ENCODE measurements at places on chromosomes 12 and 14.
A peak's percentile ranks its signal among the peaks of the same experiment; 100 is the strongest.

DNA sequence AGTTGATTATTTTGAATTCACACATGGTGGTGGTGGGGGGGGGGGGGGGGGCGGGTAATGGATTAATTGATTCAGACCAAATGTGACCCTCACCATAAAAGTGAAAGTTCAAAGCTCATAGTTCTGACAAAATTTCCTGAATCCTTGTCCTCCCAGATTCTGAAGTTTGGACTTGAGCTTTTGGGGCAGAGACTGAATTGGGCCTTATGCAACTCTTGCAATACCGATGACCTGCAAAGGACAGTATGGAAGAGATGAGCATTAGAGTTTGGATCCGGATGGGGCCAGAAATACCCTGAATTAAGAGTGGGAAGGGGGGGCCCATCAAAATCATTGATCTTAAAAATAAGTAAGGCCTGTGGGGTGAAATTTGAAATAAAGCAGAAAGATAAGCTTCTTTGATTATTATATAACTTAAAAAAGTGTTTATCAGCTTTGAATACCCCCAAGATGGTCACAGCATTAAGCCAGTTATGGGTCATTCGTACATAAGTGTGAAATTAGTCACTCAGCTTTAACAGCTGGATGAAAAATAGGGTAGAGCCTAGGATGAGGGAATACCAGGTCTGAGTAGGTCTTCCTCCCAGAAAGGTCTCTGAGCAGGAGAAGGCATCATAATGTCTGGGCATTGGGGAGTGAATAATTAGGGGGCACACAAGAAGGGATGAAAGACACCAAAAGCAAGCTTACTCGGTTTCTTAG lies 2.1 kb upstream of the PYGL start:
- DNase-seq = no peak

- no peak for DNase-seq
Observed at GRCh38 chr14:29144621-29145020, 378.0 kb downstream of the FOXG1 start.

GRCh38 chr12:127150479-127150878 lies 1116.5 kb upstream of the TMEM132C start:
- no peak for DNase-seq

GRCh38 chr12:103751171-103751570 lies 89.9 kb downstream of the NT5DC3 start:
- DNase-seq = no peak

DNA sequence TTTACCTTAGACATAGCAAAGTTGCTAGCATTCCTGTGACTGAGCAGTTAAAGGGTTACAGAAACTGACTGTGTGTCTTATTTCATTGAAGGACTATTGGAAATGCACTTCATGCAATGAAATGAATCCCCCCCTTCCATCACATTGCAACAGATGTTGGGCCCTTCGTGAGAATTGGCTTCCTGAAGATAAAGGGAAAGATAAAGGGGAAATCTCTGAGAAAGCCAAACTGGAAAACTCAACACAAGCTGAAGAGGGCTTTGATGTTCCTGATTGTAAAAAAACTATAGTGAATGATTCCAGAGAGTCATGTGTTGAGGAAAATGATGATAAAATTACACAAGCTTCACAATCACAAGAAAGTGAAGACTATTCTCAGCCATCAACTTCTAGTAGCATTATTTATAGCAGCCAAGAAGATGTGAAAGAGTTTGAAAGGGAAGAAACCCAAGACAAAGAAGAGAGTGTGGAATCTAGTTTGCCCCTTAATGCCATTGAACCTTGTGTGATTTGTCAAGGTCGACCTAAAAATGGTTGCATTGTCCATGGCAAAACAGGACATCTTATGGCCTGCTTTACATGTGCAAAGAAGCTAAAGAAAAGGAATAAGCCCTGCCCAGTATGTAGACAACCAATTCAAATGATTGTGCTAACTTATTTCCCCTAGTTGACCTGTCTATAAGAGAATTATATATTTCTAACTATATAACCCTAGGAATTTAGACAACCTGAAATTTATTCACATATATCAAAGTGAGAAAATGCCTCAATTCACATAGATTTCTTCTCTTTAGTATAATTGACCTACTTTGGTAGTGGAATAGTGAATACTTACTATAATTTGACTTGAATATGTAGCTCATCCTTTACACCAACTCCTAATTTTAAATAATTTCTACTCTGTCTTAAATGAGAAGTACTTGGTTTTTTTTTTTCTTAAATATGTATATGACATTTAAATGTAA lies 31.5 kb downstream of the MDM2 start:
- DNase-seq = no peak

- peak; percentile 52 for DNase-seq
Observed at GRCh38 chr12:89245090-89245489, 107.2 kb downstream of the DUSP6 start.

DNA sequence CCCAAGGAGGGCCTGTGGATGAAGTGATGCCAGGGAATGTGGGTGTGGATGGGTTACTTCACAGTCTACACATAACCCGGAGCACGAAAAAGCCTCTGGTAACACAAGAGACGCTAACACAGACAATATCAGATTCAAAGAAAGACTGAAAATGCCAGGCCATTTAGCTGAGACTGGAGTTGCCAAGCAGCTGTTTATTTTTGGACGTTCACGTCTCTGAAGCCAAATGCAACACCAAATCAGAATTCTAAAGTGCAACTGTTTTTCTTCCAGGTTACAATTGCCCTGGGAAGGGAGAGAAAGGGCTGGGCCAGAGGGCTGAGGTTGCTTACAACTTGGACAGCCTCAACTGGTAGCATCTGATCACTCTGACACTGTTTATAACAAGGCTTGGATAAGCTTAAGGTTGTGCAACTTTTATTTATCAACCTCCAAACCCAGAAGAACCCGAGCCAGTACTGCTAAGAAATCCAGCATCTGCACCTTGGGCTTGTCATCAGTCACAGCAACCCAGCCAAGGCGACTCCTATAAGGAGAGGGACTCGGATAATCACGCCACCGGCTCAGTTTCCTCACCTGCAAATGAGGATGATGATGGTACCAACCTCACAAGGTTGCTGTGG lies 24.8 kb downstream of the NUAK1 start:
- DNase-seq = no peak

DNA sequence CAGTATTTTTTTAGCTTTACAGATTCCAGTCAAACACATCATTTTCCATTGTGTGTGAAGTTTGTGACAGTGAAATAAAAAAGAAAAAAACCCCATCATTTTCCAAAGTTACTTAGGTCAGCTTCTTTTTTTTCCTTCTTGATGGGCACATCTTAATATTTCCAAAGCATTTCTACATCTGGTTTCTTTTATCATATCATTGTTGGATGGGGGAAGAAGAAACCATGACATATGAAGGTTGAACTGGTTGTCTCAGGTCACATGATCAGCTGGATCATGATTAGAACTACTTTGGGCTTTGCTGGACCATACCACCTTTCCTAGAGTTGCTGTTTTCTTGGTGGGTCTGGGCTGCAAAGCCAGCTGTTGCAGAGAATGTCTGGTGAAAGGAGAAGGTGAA lies 59.8 kb downstream of the FOS start:
- no peak for DNase-seq

DNA sequence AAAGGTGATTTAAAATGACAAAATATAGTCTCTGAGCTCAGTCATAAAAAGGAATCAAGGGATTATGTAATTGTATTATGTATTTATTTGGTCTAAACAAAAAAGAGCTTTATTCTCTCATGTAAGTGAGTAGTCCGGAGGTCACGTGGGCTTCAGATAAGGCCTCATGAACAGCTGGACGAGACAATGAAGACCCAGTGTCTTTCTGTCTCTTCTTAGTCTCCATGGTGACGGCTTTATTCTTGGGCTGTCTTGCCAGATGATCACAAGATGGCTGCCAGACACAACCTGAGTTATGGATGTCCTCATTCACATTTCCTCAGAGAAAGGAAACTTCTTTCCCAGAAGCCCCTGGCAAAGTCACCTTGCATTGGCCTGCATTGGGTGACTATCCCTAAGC lies 98.6 kb downstream of the ARF6 start:
- DNase-seq = no peak

- no peak for DNase-seq
Observed at GRCh38 chr14:101137234-101137633, 233.7 kb upstream of the RTL1 start.

DNA sequence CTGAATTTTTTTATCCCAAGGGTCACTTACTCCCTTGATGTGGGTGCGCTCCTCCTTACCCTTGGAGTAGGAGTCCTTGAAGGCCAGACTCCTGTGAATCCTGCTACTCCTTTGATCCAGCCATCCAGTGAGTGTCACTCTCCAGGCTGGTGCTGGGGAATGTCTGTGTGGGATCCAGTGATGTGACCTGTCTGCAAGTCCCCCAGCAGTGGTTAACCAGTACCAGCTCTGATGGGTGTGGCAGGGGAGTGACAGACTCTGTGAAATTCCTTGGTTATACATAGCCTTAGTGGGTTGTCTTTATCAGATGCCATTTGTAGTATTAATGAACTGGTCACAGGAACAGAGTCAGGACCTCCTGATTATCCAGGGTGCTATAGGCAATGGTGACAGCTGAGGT lies 409.5 kb upstream of the LMO3 start:
- no peak for DNase-seq

- DNase-seq = no peak
Observed at GRCh38 chr14:63039866-63040265, 5.4 kb downstream of the KCNH5 start.

DNA sequence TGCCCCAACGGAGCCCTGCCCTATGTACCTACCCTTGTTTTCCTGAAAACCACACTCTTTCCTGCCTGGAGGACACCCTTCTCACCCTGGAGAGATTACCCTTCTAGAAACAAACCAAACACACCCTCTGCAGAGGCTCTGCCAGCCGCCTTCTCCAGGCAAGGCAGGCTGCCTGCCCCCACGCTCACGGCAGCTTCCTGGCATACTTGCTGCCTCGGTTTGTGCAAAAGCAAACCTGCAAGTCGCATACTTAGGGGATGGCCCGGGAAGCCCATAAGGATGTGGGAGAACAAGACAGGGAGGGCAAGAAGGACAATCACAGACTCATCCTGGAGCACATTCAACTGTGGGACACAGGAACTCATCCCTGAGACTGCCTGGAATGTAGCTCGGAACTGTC lies 154.0 kb upstream of the DIO3 start:
- no peak for DNase-seq

- DNase-seq = peak; percentile 38
Observed at GRCh38 chr14:61719344-61720293, 24.3 kb downstream of the HIF1A start.

DNA sequence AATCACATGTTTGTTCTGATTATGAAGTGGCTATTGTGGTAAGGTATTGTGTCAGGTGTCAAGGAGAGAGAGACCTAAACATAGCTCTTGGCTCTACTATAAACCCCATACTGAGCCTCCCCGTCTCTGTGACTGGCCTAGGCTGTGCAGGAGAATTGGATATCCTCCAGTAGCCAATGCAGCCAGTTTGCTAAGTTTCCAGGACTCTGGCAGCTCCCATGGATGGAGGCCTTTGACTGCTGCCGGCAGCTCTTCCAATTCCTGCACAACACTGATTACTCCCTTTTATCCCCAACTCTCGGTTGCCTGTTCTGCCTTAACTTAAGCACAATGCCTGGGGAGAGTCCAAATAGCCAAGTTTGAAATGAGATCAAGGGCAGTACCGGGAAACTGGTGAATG lies 59.3 kb downstream of the ABCC9 start:
- DNase-seq = no peak

DNA sequence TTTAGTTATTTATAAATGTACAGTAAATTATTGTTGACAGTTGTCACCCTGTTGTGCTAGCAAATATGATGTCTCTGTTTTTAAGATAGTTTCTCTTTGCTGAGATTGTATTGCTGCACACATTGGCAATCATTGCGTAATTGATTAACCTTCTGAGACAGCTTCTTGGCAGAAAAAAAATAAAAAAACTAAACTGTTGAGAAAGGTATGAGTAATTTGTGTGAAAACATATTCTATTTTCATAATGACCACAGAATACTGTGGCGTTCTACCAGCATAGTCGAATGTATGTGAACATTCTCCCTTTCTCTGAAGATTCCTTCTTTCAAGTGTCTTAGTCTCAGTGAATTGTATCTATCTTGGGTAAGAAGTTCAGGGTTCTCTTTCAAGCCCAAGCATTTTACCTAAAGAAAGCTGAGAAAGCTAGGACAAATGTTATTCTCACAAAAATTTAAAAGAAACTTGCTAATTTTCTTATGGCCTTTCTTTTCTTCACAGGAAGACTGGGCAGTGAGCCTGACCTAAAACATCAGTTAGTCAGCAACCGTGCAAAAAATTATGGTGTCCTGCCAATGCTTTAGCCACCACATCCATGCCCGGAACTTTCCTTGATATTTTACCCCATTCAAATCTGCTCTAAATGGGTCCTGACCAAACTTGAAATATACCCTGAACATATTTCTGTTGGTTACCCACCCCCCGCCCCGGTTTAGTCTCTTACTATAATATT lies 69.0 kb upstream of the REP15 start:
- DNase-seq = no peak

GRCh38 chr14:104214431-104215218 lies 76.2 kb downstream of the KIF26A start:
- no peak for DNase-seq

GRCh38 chr12:101490286-101490920 lies 15.3 kb downstream of the SPIC start:
- DNase-seq = no peak

GRCh38 chr12:69484428-69484827 lies 14.2 kb downstream of the FRS2 start:
- no peak for DNase-seq

DNA sequence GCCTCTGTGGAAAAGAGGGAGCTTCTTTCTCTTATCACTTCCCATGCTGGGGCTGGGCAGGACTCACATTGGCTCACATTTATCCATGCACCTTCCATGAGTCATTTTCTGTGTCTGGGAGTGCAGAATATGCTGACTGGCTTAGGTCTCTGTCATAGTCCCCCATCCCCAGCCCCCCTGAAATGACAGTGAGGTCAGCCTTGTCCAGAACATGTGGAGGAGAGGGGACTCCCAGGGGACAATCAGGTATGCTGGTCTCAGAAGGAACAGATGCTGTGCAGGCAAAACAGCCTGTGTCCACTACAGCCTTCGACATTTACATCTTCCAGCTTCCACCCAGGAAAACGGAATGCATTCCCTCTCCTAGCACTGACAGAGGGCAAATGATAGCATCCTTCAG lies 35.0 kb downstream of the ADGRD1 start:
- no peak for DNase-seq

- peak; percentile 90 for DNase-seq
Observed at GRCh38 chr12:48105867-48106680, at the start of gene SENP1. SENP1 (minus strand) TSS chr12:48106079; CDS start chr12:48101472, 4,607 bp downstream.

GRCh38 chr12:93060666-93061472 lies 131.8 kb upstream of the EEA1 start:
- DNase-seq = no peak

GRCh38 chr14:59241121-59241520 lies 52.7 kb downstream of the DAAM1 start:
- DNase-seq = no peak

DNA sequence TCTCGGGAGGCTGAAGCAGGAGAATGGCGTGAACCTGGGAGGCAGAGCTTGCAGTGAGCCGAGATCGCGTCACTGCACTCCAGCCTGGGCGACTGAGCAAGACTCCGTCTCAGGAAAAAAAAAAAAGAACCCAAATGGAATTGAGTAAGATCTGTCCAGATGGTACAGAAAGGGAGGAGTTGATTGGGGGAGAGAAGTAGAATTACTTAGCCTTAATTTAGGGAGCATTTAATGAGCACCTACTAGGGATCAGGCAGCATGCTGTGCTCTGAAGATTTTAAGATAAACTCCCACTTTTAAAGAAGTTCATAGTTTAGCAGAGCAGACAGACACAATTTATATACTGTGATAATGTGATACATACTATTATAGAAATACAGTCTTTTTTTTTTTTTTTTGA lies 4.5 kb downstream of the RAB5B start:
- no peak for DNase-seq

- no peak for DNase-seq
Observed at GRCh38 chr12:111156304-111156703, 212.6 kb downstream of the PHETA1 start.

GRCh38 chr12:89951050-89951693 lies 242.5 kb upstream of the ATP2B1 start:
- DNase-seq = no peak
